ENCODE measurements at places on chromosomes 16 and 17.

DNA sequence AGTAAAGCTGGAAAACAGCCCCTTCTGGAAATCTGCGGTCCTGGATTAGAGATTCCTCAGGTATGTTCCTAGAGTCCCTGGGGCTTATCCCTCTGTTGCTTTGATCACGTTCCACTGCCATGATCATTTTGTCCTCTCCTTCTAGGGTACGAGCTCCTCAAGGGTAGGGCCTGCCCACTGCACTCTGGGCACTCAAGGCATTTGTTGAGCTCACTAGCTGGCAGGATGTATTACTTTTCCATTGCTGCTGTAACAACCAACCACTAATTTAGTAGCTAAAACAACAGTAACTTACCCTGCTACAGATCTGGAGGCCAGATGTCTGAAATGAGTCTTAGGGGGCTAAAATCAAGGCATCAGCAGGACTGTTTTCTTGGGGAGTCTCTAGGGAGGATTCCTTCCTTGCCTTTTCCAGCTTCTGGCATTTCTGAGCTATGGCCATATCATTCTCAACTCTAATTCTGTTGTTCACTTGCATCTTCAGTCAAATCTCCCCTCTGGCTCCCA lies 65.7 kb downstream of the ARSG start:
- DNase-seq: no peak

DNA sequence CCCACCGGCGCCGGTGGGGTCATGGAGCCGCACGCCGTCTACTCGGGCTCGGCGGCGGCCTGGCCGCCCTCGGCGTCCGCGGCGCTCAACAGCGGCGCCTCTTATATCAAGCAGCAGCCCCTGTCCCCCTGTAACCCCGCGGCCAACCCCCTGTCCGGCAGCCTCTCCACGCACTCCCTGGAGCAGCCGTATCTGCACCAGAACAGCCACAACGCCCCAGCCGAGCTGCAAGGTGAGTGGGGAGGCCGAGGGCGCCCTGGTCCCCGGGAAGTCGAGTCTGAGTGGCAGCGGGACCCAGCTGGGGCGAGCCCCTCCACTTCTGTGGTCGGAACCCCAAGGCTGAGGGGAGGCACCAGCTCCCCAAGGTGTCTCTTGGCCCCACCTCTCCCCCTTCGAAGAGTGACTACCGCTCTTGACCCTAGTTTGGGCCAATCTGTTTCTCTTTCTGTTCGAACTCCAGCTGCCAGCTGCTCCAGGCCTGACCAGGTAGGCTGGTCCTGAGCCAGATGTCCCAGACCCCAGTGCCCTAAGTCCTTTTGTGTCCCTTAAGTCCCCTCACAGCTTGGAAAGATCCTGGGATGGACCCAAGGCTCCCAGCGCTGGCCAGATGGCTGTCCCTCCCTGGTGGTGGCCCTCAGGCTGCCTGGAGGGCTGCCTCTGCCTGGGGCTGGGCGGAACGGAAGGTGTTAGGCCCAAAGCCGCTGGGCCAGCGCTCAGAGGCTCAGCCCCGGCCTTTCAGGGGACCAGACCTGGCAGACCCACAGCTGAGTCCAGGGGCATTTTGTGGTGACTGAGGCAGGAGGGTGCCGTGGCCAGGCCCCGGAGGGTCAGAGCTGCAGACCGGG lies 1.2 kb downstream of the FOXF1 start:
- DNase-seq: no peak

DNA sequence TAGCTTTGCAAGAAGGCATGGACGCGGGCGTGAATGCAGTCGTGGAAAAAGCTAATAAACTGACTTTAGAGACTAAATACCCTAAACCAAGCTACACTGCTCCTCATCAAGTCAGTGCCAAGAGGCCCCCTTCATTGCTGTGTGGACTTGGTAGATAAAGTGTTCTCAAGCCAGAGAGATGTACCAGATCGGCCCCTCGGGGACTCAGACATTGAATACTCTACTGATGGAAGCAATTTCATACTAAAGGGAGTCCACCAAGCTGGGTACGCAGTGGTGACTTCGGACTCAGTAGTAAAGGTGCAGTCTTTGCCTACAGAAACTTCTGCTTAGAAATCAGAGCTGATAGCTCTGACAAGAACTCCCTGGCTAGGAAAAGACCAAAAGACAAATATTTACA lies 8.8 kb downstream of the POLR3K start:
- no peak for DNase-seq

- peak; percentile 27 for DNase-seq
Measured at GRCh38 chr16:23279721-23280153, 22.4 kb upstream of the SCNN1B start.

GRCh38 chr16:50270510-50271147 lies 4.3 kb downstream of the ADCY7 start:
- no peak for DNase-seq

DNA sequence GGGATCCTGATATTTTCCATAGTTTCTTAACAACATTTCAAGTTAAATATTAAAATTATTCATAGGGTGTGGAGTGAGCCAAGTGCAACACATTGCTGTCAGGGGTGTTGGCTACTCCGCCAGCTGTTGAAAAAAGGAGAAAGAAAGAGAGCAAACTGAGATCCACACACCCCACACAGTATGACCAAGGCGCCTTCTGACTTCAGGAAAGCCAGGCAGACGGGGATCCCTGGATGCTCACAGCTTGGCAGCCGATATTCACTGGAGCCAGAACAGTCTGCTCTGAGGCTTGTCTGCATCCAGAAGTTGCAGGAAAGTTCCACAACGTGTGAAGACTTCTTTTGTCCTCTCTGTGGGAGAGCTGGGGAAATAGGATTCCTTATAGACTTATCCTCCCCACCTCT lies 9.3 kb downstream of the CHD9NB start:
- no peak for DNase-seq

GRCh38 chr17:38544839-38545209 lies 60.9 kb downstream of the SRCIN1 start:
- no peak for DNase-seq

GRCh38 chr17:18166894-18167293 lies 16.7 kb upstream of the ALKBH5 start:
- peak; percentile 49 for DNase-seq
